ENCODE measurements at places on chromosomes 3 and 15.

GRCh38 chr3:57729334-57730045 lies 26.6 kb upstream of the SLMAP start:
- no peak for DNase-seq

- no peak for DNase-seq
Observed at GRCh38 chr15:95690631-95691340, 639.7 kb upstream of the NR2F2 start.

- no peak for DNase-seq
Observed at GRCh38 chr3:12706504-12707253, 42.8 kb upstream of the RAF1 start.

DNA sequence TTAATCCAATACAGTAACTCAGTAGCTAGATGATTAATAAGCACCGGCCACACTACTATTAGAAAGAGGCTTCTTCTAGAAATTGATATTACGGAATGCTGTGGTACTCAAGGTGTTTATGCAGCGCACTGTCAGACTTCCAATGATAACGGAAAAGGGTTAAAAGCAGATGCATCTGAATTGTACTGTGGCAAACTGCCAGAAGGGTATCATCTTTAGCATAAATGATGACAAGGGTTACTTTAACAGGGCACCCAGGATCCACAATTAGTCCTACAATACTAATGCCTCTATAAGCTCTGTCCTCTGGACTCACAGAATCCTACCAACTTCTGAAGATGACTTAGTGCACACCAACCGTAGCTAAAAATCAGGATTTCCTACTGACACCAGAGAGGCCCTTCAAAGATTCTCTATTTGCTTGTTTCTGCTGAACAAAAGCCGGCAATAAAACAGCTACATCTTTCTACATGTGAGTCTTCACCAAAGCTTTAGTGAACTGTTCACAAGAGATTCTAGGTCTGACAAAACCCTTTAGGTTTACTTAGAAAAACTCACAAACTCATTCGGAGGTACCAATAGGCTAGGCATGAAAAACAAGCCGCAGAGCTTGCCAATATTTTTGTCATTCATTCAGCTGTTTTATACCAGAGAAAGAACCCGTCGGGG lies 7.1 kb downstream of the SATB1 start:
- no peak for DNase-seq

- no peak for DNase-seq
Observed at GRCh38 chr3:175227126-175227525, 368.0 kb downstream of the NAALADL2 start.

GRCh38 chr3:10915376-10915775 lies 77.2 kb upstream of the SLC6A1 start:
- DNase-seq = no peak

- DNase-seq = no peak
Observed at GRCh38 chr3:13194285-13195209, 121.3 kb upstream of the IQSEC1 start.

DNA sequence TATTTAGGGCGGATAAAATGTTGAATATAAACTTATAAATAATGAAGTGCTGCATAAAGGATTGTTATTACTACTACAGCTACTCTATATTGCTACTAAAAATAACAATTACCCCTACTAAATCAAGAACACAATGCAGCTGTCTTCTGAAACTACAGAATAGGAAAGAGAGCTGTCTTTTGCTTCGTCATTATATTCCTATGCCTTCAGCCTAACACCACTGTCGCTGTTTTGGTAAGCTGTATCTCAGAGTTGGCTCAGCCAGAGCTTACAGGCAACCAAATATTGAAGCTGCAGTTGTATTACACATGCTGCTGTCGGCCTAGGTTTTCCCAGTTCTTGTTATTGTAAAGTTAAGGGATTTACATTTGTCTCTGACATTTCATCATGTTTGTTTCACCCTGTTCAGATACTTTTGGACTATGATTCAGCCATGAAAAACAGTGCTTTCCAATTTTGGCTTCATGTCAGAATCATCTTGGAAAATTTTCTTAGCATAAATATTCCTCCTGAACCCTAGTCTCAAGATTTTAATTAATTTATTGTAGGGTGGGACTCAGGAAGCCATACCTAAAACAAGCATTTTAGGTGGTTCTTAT lies 31.3 kb upstream of the LPP start:
- no peak for DNase-seq

DNA sequence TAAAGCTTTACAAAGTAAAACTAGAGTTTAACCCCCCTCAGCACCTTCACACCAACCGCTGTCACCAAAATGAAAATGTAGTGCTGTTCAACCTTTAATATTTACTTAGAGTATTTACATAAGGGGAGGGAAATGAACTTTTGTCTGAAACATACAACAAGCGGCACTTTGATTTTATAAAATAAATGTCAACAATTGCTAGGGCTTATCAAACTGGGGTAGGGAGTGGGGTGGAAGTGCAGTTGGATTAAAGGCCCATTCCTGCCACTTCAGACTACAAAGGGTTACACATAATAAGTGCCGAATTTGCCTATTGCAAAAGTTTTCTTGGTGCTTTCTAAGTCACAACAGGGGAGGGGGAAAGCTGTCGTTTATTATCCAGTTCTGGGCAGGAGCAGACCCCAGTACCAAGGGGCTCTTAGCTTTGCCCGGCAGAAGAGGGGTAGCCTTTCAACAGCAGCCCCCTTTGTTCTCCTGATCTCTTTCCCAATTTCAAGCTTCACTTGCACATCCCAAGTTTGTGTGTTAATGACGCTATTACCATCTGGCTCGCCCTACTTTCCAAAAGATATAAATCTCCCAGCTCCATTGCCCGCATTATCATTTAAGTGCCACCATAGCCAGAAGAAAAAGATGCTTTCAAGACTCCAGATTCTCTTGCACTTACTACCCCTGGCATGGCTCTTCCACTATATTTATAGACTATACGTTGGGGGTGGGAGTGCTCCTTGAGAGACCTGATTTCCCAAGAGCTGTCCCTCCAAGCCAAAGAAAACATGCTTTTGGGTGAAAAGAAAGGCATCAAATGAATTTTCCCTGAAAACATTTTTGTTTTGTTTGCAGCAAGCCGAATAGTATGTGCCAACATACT lies 17.0 kb downstream of the SOX2 start:
- no peak for DNase-seq

DNA sequence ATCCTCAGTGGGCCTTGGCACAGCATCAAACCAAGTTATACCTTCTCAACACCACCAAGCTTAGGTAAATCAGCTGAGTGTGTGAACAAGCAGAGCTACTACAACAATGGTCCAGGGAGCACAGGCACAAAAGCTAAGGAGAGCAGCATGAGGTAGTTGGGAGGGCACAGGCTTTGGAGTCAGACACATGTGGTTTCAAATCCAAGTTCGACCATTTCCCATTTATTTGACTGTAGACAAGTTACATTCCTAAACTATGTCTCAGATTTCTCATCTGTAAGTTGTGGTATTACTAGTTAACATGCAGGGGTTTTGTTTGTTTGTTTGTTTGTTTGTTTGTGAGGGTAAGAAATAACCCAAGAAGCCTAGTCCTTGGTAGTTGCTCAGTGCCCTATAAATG lies 46.9 kb downstream of the MLH1 start:
- no peak for DNase-seq

DNA sequence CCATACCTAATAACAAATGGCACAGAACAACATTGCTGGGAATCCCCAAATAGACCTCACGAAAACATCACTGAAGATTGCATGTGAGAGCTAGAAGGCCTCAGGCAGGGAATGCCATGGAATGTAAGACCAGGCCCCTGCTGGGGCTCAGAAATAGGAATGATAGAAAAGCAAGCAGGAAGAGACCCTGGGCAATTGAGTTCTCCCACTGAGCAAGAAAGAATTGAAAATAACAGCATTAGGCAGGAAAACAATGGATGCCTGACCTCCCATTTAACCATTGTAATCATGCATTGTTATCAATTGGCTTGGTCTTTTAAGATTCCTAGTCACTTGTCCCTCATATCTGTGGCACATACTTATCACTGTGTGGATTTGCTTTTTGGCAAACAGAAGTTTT lies 581.6 kb downstream of the FHIT start:
- DNase-seq = no peak

GRCh38 chr3:152185891-152186630 lies 82.7 kb upstream of the MBNL1 start:
- no peak for DNase-seq

DNA sequence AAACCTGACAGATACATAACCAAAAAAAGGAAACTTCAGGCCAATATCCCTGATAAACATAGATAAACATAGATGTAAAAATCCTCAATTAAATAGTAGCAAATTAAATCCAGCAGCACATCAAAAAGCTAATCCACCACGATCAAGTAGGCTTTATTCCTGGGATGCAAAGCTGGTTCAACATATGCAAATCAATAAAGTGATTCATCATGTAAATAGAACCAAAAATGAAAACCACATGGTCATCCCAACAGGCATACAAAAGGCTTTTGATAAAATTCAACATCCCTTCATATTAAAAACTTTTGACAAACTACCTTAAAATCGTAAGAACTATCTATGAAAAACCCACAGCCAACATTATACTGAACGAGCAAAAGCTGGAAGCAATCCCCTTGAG lies 882.2 kb downstream of the NTRK3 start:
- DNase-seq = no peak

DNA sequence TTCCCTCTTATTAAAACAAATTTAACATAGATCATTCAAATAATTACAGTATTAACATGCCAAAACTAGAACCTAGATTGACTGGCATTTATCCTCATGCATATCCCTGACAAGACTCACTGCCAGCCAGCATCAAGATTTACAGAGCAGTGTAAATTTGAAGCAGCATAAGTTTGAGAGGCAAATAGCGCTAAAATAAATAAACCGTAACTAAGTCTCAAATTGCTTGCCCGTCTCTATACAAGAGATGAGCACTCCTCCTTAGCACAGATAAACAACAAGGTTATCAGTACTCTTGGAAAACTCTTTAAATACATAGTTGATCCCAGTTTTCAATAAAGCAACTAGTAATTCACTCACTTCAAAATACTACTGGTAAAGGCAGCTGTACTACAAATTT lies 29.6 kb downstream of the MSL2 start:
- DNase-seq = no peak

DNA sequence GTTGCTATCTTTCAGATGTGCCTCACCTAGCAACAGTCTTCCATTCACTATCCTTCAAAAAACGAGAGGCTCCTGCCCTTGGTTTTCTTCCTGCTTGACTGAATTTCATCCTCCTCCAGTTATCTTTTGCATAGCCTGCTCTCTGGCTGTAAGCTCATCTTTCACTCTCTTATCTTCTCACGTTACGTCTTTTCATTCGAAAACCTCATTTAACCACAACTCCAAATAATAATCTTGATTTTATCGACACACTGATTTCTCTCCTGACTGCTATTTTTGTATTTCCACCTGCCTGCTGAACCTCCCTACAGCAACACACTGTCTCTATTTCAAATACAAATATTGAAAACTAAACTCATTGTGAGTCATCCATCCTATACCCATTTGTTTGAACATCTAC lies 230.7 kb upstream of the TMC3 start:
- DNase-seq = no peak

DNA sequence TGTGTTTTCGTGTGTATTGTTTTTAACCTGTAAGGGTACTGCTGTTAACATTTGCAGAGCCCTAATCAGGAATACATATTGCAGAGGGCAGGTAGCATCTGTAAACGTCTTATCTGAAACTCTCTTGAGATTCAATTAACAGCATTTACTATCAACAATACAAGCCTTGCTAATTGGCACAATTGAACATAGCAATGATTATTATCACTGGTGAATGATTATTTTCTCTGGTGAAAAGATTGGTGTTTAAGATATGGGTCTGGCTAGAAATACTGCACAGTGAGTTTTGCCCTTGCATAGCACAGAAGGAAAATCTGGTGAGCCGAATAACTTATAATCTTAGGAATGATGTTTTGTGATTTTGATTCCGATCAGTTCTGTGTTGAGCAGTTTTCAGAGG lies 5.9 kb upstream of the CNTN4 start:
- DNase-seq = no peak

GRCh38 chr3:186949281-186949982 lies 19.1 kb downstream of the ST6GAL1 start:
- no peak for DNase-seq

GRCh38 chr15:89016549-89017041 lies 71.7 kb upstream of the ABHD2 start:
- DNase-seq = no peak

DNA sequence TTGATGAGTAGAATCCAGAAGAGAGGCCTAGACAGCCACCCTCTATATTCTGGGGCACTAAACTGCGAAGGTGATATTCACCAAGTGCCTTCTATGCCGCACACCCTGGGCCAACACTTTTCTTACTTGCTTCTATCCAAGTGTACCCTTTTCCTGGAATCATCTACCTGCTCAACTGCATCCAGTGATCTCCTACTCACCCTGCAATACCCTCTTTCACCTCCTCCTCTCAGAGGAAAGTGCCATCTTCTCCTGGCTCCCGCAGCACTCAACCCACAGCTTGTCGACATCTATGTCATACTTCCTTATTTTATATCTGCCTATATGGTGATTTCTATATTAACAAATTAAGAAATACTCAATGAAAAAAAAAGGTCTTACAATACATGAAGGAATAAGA lies 28.6 kb upstream of the LMCD1 start:
- no peak for DNase-seq

DNA sequence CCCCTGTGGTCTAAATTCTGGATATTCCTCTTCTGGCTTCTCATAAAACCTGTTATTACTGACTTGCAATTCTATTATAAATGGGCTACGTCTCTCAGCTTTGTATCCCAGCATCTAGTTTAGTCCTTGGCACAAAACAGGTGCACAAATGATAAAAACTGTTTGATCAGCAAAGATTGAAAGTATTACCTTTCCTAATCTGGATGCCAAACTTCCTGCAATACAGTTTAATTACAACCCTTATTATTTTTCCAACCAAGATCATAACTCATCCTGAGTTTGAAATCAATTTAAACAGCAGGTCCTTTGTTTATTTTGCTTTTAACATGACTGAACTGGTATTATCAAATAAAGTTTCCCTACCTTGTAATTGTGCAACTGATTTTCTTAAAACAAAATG lies 132.6 kb downstream of the ATP1B3 start:
- no peak for DNase-seq

DNA sequence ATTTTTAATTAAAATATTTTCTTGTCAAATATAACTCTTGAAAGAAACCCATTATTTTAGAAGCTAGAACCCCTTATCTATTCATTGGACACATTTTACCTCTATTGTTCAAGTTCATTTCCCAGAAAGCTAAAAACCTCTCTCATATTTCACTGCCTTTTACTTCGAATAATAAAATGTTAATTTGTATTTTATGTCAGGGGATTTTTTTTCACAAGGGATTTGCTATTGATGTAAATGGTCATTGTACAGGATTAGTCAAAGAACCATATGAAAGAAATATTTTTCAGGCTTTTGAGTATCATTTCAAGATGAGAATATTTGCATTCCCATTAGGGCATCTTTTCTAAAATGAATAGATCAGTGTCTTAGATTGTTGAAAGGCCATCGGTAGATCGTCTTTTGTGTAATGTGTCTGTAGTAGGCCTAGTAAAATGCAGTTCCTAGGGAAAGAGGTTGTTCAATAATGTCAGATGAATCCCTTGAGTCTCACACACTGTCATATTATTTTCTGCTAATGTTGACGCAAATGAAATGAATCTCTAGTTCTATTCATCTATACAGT lies 114.5 kb downstream of the ROBO1 start:
- DNase-seq = no peak

All from right forelimb (tissue), 1 donor.